Immature natural killer cell (primary cell): ENCODE measurements at places on chromosomes 4 and X.

DNA sequence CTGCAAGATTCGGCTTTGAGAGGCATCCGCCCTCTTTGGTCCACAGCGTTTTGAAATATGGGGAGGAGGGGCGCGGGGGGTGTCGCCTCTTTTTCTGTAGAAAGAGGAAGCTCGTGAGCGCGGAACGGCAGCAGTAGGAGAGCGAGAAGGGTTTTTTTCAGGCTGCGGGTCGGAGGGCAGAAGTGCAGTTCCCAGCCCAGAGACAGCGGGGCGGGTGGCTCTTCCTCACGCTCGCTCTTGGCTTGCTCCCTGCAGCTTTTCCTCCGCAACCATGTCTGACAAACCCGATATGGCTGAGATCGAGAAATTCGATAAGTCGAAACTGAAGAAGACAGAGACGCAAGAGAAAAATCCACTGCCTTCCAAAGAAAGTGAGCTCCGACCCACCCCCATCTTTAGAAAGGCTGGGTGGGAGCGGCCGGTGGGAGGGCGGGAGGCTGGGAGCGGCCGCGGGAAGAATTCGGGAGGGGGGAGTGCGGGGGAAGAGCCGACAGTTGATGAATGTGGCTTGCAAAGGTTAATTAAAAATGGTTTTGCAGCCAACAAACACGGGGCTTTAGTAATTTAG, 1.2 kb downstream of the TMSB4X start:
- DNase-seq: peak; percentile 40

- DNase-seq: peak; percentile 91
Measured at GRCh38 chr4:176320340-176320975, 692 bp downstream of the SPCS3 start.

- no peak for DNase-seq
Measured at GRCh38 chr4:141391293-141391692, 170.6 kb downstream of the ZNF330 start.

DNA sequence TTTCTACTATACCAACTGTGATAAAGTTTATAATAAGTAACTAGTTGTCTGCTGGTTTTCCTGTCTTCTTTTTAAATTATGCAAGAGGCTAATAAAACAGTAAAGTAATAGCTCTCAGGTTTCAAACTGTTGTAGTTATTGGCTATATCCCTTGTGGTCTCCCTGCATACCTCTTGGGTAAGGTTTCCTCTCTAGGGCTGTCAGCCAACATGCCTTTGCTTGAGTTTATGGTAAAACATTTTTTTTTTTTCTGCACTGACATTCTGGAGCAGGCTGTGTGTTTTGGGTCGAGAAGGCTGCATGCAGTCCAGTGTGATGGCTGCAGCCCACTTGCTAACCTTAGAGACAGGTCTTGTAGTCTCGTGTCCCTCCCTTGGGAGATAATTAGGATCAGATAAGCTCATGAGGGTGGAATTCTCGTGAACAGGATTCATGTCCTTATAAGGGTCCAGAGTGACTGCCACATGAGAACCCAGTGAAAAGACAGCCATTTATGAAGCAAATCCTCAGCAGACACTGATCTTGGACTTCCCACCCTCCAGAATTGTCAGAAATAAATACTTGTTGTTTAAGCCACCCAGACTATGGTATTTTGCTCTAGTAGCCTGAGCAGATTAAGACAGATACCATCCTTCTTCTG, 831.2 kb downstream of the CCSER1 start:
- no peak for DNase-seq

- no peak for DNase-seq
Measured at GRCh38 chr4:1573830-1574459, 110.2 kb downstream of the FAM53A start.

DNA sequence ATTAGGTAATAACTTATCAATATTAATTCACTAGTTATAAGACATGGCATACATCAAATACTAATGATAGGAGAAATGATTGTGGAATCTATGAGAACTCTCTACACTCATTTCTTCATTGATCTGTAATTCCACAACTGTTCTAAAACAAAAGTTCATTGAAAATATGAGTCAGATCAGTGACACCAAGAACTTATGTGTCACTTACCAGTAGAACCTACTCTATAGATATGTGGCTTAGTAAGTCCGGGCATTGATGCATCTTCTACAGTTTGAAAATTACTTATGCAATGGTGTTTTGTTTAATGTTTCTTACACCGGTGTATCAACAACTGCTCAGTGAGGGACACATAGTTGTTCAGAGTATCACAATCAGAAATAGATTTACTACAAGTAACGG, 520.3 kb downstream of the ARAP2 start:
- no peak for DNase-seq

DNA sequence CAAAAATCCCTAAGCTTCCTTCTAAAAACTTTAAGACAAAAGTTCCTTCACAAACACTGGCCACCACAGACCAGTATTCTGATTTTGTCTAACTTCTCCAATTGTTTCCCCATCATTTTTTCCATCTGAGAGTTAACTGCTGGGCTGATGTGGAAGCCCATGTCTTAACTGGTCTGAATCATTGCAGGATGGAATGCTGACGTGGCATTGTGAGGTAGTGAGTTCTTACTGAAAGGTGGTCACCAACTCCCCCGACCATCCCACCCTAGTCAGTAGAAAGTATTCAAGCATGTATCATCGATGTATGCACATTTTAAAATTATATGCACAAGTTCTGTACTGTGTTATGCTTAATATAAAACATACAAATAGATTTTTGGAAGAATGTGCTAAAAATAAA, 99.1 kb upstream of the SMIM10 start:
- DNase-seq: no peak

GRCh38 chr4:14404730-14405129, 597.6 kb upstream of the CPEB2 start:
- no peak for DNase-seq

- DNase-seq: no peak
Measured at GRCh38 chr4:57083090-57083489, 27.1 kb downstream of the IGFBP7 start.

- DNase-seq: no peak
Measured at GRCh38 chr4:153538487-153539357, 72.6 kb downstream of the TMEM131L start.

GRCh38 chrX:19647731-19648588, 132.7 kb upstream of the MAP3K15 start:
- DNase-seq: no peak

DNA sequence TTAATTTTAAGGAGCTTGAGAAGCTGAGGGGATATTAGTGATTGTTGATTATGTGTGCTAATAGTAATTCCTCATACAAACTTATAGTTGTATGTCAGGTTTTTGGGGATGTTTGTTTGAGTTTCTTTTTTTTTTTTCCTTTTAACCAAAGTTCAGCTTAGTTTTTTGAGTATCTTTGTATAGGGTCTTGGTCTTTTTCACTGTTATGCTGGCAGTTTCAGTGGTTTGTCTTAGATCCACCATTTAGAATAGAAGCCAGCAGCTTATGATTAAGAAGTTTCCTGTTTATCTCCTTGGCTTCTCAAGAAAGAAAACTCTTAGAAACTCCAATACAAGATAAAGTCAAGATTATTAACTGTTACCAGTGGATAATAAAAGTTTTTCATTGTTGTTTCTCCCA, 16.1 kb downstream of the CPEB2 start:
- no peak for DNase-seq

- no peak for DNase-seq
Measured at GRCh38 chrX:13404364-13404763, 84.5 kb upstream of the ATXN3L start.

- no peak for DNase-seq
Measured at GRCh38 chr4:119027811-119028210, 107.8 kb upstream of the MYOZ2 start.

- DNase-seq: no peak
Measured at GRCh38 chr4:62402088-62402806, 1202.1 kb downstream of the ADGRL3 start.

DNA sequence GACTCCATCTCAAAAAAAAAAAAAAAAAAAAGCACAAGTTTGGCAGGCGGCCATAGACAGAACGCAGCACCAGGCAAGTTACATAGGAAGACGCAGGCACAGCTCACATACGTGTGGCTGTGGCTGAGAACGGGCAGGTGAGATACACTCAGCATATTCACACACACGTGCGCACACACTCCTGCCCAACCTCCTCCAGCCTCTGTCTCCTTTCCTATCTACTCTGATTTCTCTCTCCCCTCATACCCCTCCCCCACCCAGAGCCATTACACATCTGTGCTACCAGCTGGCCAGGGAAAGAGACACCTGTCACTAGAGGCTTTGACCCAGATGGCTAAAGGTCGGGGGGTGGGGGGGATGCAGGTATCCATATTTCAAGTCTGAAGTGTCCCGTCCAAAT, 2.2 kb upstream of the SLC38A5 start:
- DNase-seq: no peak

DNA sequence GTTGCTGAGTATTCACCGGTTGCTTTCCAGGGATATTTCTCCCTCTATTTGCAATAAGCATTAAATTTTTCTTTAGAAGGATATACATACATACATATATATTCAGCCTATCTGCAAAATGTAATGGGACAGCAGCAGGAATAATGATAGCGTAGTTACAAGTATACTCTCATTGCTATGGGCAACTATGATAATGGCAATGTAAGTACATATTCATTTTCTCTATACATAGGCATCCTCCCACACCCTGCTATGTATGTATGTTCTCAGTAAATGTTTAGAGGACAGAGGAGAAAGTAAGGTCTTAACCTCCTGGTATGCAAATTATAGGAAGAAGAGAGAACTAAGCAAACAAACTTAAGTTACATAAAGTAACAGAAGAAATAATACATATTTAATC, 19.7 kb upstream of the MAB21L2 start:
- DNase-seq: no peak

GRCh38 chr4:161577579-161578301, 586.1 kb downstream of the FSTL5 start:
- no peak for DNase-seq

DNA sequence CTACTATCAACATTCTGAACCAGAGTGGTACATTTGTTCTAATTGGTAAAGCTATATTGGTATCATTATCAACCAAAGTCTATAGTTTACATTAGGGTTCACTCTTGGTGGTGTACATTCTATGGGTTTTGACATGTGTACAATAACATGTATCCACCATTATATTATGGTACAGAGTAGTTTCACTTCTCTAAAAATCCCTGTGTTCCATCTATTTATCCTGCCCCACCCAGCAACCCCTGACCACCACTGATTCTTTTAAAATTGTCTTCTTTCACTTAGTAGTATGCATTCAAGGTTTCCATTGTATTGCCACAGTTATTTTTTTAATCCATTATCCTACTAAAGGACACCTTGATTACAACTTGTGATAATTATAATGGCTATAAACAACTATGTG, 15.3 kb upstream of the TMPRSS11D start:
- DNase-seq: no peak

GRCh38 chr4:139599594-139600374, 43.8 kb upstream of the SETD7 start:
- no peak for DNase-seq

DNA sequence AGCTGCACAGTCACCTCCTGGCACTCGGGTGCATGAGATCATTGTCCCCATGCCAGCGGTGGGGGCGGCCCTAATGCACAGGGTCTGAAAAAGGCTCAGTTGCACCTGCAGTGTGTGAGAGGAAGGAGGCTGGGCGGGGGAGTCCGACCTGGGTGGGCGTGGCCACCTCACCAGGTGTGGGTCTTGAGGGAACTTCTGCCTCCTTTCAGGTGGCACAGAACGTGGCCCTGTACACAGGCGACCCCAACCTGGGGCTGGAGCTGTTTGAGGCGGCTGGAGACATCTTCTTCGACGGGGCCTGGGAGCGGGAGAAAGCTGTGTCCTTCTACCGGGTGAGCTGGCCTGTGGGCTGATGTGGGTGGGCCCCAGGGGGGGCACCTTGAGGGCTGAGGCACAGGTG, 34.3 kb upstream of the HTRA3 start:
- DNase-seq: no peak

DNA sequence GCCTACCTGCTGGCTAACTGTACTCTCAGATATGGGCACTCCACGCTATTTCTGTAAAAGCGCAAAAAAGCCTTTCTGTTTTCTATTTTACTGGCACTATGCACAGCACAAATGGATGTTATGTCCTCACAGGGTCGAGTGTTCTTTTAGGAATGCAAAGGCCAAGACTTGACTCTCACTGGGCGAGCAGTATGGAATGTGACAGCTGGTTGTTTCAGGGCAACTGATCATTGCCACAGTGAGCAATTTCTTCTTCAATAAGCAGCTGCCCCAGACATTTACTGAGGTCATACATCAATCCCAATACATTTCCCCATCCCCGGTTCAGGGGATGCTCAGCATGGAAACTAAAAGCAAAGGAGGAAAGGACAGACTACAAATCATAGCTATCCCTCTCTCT, 58.2 kb downstream of the PDE5A start:
- DNase-seq: no peak

- no peak for DNase-seq
Measured at GRCh38 chrX:109537324-109537665, 651 bp downstream of the NXT2 start.

DNA sequence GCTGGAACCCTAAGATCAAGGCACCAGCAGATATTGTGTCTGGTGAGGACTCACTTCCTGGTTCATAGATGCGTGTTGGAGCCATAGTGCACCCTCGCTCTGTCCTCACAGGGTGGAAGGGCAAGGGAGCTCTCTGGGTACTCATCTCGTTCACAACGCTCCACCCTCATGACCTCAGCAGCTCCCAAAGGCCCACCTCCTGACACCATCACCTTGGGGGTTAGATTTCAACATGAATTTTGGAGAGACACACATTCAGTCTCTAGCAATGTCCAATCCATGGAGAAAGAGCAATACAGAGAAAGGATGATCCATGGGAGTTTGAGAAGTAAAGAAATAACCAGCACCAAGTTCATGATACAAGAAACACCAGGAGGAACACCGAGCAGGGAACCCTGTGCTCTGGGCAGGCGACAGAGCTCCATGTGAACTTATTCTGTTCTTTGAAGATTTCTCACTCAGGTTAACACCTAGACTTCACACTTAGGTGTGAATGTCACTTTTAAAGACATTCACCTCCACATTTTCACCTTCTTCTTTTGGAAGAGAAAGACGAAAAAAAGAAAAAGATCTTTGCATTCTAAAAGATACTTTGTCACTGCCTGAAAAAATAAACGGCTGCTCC, 171.8 kb upstream of the FAM9B start:
- peak; percentile 59 for DNase-seq

GRCh38 chrX:48689208-48689920, 5.8 kb downstream of the WAS start:
- no peak for DNase-seq

DNA sequence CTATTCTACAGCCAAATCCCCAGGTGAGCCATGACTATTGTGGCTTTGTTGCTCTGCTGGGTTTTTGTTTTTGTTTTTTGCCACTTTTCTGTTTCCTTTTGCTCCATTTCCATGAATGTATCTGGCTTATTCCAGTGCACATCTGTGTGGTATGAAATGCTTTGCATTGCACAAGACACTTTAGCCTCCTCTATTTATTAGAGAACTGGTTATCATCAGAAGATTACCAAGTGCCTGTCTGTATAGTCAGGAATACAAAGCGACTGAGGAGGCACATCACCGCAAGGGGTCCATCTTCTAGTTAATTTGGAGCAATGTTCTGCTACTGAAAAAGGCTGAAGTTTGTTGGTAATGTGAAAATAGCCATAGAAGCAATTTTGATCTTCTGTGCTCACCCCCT, 120.8 kb downstream of the DCLK2 start:
- no peak for DNase-seq
